Suprapubic skin (tissue), 4 donors: ENCODE measurements at places on chromosomes 11 and 22. TPM values are rescaled to one million over a fixed set of nuclear protein-coding genes. Genes with fewer than 3 reads are reported as not detected.

Gene EIF4G2
- total RNA-seq = 443 TPM

Gene BRSK2
- total RNA-seq = 0.30 TPM

Gene MPZL3
- total RNA-seq = 23.9 TPM

Gene ASPHD2
- 15.7 TPM for total RNA-seq

Gene SCN2B
- total RNA-seq = not detected

Gene KCNA4
- total RNA-seq = 0.34 TPM

Gene SLC37A2
- total RNA-seq = 113 TPM

GRCh38 chr11:99592266-99592665, 571.5 kb downstream of the CNTN5 start:
- no peak overlapping the region for H3K27ac ChIP-seq
- no peaks in the 10 kb centered on the region for H3K4me1 ChIP-seq
- H3K4me3 ChIP-seq = no peak overlapping the region
- H3K27me3 ChIP-seq = no peaks in the 10 kb centered on the region

DNA sequence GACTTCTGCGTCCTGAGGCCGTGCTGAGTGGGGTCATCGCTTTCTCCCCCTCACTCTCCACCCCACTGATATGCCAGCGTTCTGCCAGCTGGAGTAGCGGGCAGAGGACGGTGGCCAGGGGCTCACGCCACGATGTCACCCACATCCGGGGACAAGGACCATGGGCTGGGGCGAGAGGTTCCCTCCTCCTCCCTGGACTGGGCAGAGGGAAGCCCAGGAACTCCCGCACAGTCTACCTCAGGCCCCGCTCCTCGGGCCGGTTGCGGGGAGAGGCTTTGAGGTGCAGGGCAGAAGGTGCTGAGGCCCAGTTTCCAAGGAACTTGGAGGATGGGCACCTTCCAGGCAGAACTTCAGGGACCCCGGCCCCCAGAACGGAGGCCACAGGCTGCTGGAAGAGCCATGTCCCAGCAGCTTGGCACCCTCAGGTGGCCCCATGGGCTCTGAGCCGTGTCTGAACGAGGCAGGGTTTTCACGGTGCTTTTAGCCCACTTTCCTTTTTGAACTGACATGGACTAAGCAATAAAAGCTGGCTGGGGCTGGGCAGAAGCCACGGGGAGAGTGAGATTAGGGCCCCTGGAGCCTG, 25.4 kb downstream of the ADAMTS15 start:
- DNase-seq = no peak
- H3K27ac ChIP-seq = no peak overlapping the region
- no peaks in the 10 kb centered on the region for H3K27me3 ChIP-seq
- H3K36me3 ChIP-seq = peaks cover 23% of the 10 kb centered on the region

DNA sequence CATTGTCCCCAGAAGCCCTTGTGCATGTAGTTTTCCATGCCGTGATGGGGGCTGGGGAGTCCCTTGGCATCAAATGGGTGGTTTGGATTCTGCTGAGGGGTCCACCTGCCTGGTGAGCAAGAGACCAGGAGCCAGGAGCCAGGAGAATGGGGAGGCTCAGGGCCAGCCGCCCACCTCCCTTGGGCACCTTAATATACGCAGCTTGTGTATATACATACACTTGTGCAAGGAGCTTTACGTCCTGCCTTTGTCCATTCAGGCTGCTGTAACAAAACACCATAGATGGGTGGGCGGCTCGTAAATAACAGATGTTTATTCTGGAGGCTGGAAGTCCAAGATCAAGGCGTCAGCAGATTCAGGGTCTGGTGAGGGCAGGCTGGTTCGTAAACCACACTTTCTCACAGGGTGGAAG, 62.5 kb downstream of the SMIM38 start:
- DNase-seq = no peak
- H3K4me3 ChIP-seq = no peak overlapping the region
- H3K4me1 ChIP-seq = peaks cover 40% of the 10 kb centered on the region
- H3K27ac ChIP-seq = no peak overlapping the region
- H3K36me3 ChIP-seq = no peaks in the 10 kb centered on the region

- no peak overlapping the region for H3K27ac ChIP-seq
- no peak for DNase-seq
- peaks cover 36% of the 10 kb centered on the region for H3K27me3 ChIP-seq
- H3K4me3 ChIP-seq = no peak overlapping the region
These were observed 24.3 kb upstream of the PKNOX2 start for GRCh38 chr11:125140233-125140632.

DNA sequence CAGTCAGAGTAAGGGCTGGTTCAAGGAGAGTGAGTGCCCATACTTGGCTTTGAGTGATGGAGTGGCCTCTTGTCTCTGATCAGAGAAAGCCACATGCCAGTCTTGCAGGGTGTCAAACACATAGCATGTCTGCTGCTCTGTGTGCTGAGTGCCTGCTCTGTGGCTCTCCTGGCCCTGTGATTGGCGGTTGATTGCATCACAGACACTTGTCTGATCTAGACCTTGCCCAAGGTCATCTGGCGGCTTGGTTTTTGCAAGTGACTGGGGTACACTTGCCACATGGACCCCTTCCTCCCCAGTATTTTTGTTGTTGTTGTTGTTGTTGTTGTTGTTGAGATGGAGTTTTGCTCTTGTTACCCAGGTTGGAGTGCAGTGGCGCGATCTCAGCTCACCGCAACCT, 10.3 kb downstream of the OSBP2 start:
- H3K4me3 ChIP-seq = no peak overlapping the region
- H3K27ac ChIP-seq = no peak overlapping the region
- H3K27me3 ChIP-seq = no peaks in the 10 kb centered on the region
- H3K4me1 ChIP-seq = no peaks in the 10 kb centered on the region

- H3K4me3 ChIP-seq = no peak overlapping the region
- H3K27me3 ChIP-seq = no peaks in the 10 kb centered on the region
- H3K4me1 ChIP-seq = peaks cover 44% of the 10 kb centered on the region
- DNase-seq = no peak
- no peaks in the 10 kb centered on the region for H3K36me3 ChIP-seq
- no peak overlapping the region for H3K27ac ChIP-seq
These were observed 33.7 kb upstream of the LINC01488 start for GRCh38 chr11:69447786-69448185.

- no peak overlapping the region for H3K4me3 ChIP-seq
- no peak for DNase-seq
- no peak overlapping the region for H3K27ac ChIP-seq
- H3K27me3 ChIP-seq = peaks cover 5% of the 10 kb centered on the region
- H3K4me1 ChIP-seq = peaks cover 3% of the 10 kb centered on the region
These were observed 25.7 kb downstream of the LRRC10B start for GRCh38 chr11:61534025-61534932.

- H3K4me1 ChIP-seq = peaks cover 14% of the 10 kb centered on the region
- peaks cover 63% of the 10 kb centered on the region for H3K27me3 ChIP-seq
- H3K27ac ChIP-seq = no peak overlapping the region
- H3K4me3 ChIP-seq = no peak overlapping the region
- no peak for DNase-seq
These were observed 2.3 kb downstream of the CABP7 start for GRCh38 chr22:29722151-29722550.

GRCh38 chr11:135022454-135022853, 610.4 kb upstream of the B3GAT1 start:
- no peak overlapping the region for H3K27ac ChIP-seq
- DNase-seq = no peak
- no peak overlapping the region for H3K4me3 ChIP-seq

DNA sequence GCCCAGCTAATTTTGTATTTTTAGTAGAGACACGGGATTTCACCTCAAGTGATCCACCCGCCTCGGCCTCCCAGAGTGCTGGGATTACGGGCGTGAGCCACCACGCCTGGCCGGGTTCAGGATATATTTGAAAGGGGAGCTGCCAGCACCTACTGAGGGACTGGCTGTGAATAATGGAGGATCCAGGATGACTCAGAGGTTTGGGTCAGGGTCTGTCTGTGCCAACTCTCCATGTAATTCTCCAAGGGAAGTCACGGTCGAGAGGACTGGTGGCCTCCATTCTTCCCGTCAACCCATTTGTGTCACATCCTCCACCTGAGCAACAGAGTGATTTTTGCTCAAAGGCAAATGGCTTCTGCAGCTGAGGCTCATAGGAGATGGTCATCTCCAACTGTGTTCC, 3.6 kb upstream of the ARRB1 start:
- no peak for DNase-seq
- H3K27ac ChIP-seq = no peak overlapping the region
- H3K4me1 ChIP-seq = peaks cover 24% of the 10 kb centered on the region
- H3K4me3 ChIP-seq = no peak overlapping the region
- H3K27me3 ChIP-seq = no peaks in the 10 kb centered on the region

DNA sequence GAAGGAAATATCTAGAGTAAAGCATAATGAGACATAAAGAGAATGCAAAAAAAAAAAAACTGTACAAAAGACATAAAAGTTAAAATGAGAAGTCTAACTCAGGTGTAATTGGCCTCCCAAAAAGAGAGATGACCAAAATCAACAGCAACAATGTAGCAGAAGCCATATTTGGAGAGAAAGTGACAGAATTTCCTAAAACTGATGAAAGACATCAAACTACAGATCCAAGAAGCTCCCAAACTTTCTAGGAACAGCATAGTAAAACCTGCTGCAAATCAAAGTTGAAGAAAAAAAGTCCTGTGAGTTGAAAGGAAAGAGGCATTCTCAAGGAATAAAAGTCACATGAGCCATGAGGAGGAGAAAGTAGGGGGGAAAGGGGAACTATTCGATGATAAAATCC, 231.3 kb downstream of the METTL15 start:
- no peak overlapping the region for H3K4me3 ChIP-seq
- no peak for DNase-seq
- H3K27me3 ChIP-seq = no peaks in the 10 kb centered on the region
- no peak overlapping the region for H3K27ac ChIP-seq
- no peaks in the 10 kb centered on the region for H3K36me3 ChIP-seq

GRCh38 chr11:26731084-26731456, 9.2 kb upstream of the SLC5A12 start:
- H3K36me3 ChIP-seq = no peaks in the 10 kb centered on the region
- H3K4me1 ChIP-seq = no peaks in the 10 kb centered on the region
- H3K4me3 ChIP-seq = no peak overlapping the region
- H3K27me3 ChIP-seq = no peaks in the 10 kb centered on the region
